ENCODE measurements at places on chromosomes 3 and 15.

DNA sequence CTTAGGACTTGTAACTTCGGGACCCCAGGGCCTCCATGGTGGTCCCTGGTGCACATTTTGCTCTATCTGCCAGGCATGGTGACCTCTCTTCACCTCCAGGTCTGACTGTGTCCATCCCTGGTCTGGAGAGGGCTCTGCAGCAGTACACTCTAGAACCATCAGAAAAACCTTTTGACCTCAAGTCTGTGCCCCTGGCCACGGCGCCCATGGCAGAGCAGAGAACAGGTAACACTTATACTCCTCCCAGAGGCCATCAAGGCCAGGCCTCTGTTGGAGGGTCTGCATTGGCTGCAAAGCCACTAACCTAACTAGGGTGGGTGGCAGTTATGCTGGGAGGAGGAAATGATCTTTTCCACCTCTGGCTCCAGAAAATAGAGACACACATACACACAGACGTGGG, 10.3 kb upstream of the HMCES start:
- no peak for DNase-seq

GRCh38 chr3:172700256-172700655, 10.6 kb downstream of the NCEH1 start:
- DNase-seq = no peak

GRCh38 chr15:45854455-45855202, 219.8 kb downstream of the SQOR start:
- DNase-seq = no peak

DNA sequence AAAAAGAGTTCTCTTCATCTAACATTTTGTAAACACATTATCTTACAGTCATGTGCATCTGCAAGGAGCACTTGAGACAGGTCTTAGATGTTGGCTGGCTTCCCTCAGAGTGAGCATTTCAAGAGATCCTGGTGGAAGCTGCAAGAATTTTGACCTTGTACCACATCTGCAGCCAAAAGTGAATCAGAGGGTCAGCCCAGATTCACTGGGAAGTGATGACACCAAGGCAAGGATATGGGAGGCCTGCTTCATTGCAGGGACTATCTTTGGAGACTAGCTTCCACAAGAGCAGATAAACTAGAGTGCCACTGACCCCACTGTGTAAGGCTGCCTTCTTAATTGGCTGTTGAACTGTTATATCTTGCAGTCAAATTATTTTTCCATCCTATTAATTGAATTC, 21.3 kb upstream of the GADL1 start:
- no peak for DNase-seq

- DNase-seq = no peak
Measured at GRCh38 chr3:18079062-18079461, 336.6 kb upstream of the TBC1D5 start.

DNA sequence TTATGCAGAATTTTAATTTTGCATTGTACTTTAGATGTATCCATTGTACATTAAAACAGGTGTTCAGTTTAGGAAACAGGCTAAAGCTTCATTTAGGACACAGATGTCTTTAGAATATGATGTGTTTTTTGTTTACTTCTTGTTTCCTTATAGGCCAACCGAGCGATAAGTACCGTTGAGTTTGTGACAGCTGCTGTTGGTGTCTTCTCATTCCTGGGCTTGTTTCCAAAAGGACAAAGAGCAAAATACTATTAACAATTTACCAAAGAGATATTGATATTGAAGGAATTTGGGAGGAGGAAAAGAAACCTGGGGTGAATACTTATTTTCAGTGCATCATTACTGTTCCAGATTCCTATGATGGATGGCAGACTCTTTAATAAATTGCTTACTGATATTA, 29.4 kb downstream of the PLAAT1 start:
- DNase-seq = no peak

- no peak for DNase-seq
Measured at GRCh38 chr15:49990835-49991545, 128.0 kb downstream of the ATP8B4 start.

DNA sequence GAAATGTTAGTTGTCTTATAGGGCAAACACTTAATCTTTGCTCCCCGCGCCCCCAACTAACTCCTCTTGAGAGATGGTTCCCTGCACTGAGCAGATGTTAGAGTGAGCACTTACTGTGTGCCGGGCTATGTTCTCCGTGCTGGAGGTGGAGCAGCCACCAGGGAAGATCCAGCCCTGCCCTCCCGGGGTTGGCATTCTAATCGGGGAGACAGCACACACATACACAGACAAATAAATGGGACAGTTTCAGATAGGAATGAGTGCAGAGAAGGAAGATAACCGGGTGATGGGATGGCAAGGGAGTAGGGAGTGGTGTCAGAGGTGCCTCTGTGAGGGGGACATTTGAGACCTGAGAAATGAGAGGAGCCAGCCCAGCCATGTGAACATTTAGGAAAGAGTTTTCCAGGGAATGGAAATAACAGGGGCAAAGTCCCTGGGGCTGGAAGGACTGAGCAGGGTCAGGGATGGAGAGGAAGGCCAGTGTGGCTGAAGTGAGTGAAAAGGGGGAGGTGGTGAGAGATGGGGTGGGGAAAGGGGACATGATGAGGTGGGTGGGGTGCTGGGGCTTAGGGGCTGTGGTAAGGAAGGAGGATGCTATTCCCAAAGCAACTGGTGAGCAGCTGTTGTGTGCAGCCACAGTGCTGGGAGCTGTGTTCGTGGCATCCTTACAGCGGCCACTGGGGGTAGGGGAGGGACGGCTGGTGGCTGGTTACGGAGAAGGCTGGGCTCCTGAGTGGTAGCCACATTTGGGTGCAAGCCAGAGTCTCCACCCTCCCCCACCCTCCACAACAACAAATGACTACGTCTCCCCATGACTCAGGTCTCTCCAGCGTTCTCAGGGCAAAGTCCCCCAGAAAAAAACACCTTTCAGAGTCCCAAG, 15.4 kb upstream of the FGD5 start:
- peak; percentile 78 for DNase-seq

DNA sequence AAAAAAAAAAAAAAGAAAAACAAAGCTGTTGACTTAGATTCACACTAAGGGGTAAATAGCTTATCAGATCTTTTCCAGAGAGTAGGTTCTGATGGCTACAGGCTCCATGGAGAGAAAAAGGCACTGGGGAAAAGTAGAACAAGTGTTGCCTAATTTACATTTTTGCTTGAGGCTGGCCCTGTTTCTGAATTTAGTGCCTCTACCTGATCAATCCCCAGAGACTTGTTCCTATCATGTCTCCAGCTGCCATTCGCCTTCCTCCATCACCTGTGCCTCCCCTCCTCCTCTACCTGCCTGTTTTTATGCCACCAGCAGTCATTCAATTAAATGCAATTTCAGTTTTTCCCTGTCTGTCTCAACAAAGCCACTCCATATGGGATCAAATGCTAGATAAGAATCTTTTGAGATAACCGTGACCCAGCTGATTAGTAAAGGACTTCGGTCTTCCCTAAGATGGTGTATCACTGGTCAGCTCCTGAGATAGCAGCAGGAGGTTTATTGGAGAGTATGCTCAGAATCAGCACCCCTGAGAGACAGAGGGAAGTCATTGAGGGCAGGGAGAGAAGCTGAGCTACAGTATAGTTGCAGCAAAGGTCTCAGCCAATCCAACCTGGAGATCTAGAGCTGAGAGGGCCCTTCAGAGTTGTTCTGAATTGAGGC, 88.1 kb upstream of the GADL1 start:
- no peak for DNase-seq

DNA sequence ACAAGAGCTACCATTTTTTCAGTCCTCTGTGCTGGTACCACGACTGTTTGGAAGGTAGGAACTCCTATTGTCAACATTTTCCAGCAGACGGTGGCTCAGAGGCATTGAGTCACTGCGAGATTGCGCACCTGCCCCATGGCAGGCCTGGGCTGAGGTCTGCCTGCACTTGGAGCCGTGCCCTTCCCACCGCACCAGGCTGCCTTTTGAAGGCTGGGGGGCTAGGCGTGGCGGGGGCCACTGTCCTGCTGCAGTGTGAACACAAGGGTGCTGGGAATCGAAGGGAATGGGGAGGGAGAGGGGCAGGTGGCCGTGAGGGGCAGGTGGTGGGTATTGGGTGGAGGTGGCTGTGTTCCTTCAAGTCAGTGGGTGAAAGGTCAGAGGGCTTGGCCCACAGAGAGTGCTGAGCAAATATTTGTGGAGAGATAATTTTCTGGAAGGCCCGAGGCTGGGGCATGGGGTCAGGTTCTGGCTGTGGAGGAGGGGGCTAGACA, 16.3 kb downstream of the SNX33 start:
- DNase-seq = peak; percentile 78

GRCh38 chr3:17500618-17501017, 241.8 kb downstream of the TBC1D5 start:
- no peak for DNase-seq

GRCh38 chr3:14140668-14141067, 15.8 kb downstream of the TMEM43 start:
- no peak for DNase-seq

- DNase-seq = peak; percentile 40
Measured at GRCh38 chr3:15064299-15064834, 748 bp downstream of the MRPS25 start.

- no peak for DNase-seq
Measured at GRCh38 chr15:74384881-74385643, 17.6 kb upstream of the CYP11A1 start.

DNA sequence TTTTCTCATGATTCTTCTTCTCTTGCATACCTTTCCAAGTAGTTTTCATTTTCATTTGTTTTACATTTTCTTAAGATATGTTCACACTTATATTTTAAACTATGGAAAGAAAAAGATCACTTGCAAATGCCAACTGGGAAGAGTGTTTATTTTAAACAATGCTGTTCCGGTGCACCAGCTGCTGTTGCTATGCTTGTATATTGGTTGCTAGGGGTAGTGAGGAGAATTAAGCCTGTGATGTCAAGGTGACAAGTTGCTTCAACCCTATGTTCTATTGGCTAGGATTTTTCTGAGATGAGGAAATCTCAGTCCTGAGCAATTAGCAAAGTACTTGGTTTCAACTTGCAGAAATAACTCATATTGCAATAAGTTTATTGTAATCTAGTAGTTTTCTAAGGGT, 500.1 kb downstream of the MFSD1 start:
- DNase-seq = no peak

DNA sequence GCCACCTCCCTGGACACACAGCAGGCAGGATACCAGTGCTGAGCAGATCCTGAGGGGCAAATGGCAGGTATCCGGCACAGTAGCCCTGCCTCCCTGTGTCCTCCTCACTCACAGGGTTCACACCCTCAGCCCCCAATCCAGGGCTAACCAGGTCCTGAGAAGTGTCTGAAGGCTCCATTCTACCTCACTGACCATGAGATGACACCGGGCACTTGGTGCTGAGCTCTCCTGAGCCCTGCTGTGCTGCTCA, 115.4 kb upstream of the ATP2B2 start:
- DNase-seq = no peak

- DNase-seq = no peak
Measured at GRCh38 chr3:36446276-36446675, 66.0 kb downstream of the STAC start.

DNA sequence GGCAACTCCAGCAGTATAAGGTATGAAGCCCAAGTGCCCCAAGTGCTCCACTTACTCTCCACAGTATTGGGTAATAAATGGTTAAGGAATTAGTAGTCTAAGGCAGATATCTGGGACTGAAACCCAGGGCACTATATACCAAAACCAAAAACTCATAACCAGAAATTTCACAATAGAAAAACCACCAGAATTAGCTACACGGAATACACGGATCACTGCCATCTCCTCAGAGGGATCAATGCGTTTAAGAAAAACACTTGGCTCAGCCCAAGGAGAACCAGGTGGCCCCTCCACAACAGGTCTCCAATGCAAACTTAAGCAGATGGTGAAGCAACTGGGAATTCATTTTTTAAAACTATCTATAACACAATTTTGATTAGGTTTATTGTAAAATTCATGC, 83.6 kb downstream of the FAIM start:
- DNase-seq = no peak

DNA sequence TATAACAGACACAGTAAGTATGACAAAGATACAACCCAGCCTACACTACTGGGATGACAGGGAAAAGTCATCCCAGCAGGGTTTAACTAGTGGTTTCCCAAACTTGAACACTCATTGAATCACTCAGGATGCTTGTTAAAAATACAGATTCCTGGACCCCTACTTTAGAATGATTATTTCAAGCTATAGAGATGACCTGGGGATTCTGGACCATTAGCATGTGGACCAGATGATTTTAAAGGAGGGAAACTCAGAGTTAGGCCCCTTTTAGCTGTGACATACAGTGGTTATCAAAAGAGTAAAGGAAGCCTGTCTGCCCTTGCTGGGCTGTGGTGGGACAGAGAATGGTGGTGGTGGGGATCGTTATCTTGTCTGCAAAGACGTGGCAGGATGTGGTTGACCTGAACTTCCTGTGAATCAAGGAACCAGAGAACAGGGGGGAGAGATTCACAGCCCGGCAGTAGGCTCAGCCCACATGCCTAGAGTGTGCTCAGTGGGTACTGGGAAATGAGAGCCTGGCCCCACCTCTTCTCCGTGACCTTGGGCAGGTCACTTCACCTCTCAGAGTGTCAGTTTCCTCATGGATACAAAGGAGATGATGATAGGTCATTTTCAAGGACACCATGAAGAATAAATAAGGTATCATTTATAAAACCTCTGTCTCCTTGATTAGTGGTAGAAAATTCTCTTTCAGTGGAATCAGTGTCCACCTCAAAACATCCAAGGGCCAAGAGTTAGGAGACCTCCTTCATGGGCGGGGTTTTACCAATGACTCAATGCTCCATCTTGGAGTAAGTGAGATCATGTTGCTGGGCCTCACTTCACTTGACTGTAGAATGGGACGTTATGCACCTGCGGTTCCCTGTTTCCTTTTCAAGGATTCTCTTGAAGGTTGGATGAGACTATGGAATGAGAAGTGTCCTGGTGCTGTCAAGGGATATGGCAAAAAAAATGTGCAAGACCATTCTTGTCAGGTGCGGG, 306.5 kb downstream of the RPLP1 start:
- DNase-seq = peak; percentile 60

- peak; percentile 60 for DNase-seq
Measured at GRCh38 chr3:50095352-50095998, 6.8 kb downstream of the RBM5 start.

DNA sequence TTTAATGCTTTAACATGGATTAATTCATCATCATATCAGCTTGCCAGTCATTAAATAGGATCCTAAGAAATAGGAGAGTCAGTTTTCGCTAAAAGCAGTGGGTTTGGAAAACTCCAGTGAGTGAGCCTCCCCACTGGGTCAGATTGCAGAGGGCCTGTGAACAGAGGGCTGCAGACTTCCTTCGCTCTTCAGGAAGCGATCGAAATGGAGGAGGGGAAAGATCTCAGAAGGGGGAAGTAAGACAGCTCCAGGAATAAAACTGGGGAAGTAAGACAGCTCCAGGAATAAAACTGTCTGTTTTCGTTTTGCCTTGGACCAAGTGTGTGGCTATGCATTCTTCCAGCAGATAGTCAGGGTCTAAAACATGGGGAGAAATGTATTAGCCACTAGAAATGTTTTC, 124.8 kb upstream of the C15orf61 start:
- DNase-seq = no peak
